ENCODE measurements at places on chromosomes 4 and X.

- DNase-seq: no peak
Measured at GRCh38 chr4:118296729-118297128, 56.1 kb downstream of the PRSS12 start.

DNA sequence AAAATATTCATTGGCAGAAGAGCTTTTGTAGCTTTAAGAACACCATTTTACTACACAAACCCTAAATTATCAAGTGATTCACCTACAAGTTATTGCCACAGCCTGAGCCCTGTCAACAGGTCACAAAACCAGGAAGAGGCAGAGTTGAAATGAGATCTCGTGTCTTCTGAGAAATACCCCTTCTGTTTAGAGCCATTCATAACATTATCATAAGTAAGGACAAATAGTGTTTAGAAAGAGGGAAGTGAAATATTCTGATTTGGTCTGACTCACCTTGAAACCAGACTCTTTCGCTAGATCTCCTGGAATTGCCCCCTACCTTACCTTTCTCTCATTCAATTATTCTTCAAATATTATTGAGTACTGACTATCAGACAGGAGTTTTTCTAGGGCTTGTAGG lies 5.9 kb downstream of the ETDB start:
- DNase-seq: no peak

GRCh38 chr4:95674521-95674981 lies 125.8 kb upstream of the UNC5C start:
- no peak for DNase-seq

DNA sequence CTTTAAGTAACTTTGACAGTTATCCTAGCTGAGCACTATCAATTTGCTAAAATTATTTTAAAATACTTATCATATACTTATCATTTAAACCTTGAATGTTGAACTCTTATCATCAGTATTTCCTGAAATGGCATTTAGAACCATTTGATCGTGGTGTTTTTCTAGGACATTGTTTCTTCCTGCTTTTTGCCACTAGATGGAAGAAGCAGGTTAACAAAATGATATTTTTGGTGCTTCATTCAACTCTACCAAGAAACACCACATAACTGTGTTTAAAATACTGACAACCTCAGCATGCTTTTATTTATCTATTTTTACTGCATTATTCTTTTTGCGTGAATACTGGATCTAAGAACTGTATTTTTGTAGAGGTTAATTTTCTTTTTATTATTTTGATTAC lies 44.6 kb downstream of the C4orf33 start:
- no peak for DNase-seq

DNA sequence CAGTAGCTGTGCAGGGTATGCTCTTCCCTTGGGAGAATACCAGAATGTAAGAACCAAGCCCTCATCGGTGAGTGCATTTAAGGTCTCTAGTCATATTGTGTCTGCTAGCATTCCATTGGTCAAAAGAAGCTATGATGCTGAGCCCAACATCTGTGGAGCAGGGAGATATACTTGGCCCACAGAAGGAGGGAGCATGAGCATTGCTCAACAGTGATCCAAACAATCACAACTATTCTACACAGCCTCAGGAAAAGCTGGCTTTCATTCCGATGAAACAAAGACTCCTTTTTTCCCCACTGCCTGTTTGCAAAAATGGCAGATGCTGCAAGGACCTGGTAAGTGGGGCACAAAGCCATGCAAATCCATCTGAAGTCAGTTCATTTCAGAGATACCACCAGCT lies 80.6 kb upstream of the DHX15 start:
- DNase-seq: peak; percentile 77

- no peak for DNase-seq
Measured at GRCh38 chr4:17218786-17219185, 293.1 kb downstream of the QDPR start.

DNA sequence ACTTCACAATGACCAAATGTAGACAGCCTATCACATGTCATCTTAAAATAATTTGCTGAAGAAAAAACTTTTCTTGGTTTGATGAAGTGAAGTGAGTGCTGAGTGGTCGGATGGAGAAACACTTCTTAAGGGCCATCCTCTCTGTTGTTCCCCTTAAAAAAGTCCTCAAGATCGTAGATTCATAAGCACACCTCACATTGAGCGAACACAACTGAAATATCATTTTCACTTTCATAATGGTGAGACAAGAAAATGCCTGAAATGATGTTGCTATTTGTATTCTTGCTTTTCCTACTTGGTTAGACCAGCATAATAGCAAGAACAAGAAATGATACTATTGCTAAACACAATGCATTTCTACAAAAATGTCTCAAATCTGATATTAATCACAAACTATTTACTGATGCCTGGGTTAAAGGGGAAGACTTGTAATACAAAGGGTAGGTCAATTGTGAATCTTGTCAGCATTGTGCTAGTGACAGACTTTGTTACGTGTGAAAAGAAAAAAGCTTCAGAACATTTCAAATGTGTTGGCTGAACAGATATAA lies 305.6 kb upstream of the NR3C2 start:
- no peak for DNase-seq
